ENCODE measurements at places on chromosomes 7 and 10.

- DNase-seq: no peak
Measured at GRCh38 chr7:1523208-1523607, 7.3 kb upstream of the MAFK start.

DNA sequence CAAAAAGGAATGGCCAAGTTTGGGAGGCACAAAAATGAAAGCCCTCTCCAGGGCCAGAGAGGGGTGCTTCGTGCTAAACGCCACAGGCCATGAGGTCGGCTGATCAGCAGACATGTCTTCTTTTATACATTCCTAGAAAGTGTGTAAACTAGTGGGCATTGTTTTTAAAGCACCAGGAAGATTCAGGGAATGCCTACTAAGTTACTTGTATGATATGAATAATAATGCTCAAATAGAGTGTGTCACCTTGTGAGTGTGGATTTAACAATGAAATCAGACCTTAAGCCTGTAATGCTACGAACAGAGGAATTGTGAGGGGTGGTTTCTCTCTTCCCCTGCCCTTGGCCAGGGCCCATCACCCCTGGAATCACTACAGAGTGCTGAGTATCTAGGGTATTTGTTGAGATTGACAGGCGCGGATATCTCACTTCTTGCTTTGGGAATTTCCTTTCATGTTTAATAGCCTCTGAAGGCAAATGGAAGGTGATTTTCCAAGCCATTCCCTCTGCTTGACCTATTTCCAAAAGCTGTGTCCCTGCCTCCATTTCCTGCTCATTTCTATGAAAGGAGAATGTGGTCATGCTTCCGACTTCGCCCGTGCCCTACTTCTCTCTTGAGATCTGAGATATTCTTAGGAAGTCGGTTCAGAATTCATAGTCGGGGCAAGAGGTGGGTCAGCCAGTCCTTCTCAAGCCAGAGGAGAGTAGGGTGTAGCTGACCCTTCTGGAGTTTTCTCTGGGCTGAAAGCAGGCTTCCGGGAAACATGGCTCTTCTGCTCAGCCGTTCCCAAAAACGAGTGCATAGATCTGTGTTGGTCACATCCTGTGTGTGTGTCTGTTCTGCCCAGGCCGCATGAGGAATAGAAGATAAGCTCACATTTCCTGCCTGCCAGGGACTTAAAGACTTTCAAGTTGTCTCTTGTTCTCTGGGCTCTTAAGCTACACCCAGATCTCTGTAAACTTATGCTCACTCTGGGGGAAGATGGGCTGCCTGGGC, 167.8 kb upstream of the ITGB1 start:
- no peak for DNase-seq

DNA sequence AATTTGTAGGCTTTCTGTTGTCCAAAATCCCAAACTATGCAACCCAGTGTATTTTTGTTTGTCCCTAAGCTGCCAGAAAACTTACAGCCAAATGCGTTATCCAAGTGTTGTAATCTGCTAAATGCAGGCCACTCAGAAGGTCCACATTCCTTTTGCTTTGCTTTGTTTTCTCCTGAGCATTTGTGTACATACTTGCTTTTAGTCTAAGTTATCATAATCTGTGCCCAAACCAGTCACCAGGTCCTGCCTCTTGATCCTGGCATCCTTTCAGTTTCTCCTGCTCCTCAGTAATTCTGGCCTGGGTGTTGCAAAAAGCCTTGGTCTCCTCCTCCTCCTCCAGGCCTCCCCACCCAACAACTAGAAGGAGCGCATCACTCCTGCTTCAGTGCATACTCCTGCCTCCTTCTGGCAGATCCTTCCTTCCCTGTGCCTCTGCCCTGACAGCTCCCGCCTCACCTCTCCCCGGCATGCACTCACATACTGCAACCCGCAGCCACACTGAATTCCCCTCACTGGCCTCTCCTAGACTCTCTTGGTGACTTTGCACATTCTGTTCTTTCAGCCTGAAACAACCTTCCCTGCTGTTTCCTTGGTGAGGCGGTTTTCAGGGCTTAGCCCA, 2.3 kb downstream of the DENND2A start:
- DNase-seq: no peak

DNA sequence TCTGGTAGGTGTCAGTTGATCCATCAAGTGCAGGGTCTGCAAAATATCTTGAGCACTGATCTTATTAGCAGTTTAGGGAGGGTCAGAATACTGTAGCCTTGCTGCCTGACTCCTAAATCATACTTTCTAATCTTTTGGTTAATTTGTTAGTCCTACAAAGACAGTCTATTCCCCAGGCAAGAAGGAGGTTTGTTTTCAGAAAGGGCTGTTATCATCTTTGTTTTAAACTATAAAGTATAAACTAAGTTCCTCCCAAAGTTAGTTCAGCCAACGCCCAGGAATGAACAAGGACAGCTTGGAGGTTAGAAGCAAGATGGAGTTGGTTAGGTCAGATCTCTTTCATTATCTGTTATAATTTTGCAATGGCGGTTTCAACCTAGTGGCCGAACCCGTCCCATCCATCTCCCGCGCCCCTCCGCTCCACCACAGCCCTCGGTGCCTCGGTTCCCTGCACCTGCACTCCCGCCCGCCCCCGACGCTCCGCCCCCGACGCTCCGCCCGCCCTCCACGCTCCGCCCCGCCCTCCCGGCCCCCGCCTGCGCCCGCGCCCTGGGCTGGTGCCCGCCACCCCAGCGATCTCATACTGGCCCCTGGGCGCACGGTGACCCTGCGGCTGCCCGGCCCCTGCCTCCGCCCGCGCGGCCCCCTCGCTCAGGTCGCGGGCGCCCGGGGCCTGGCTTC, at the start of gene ADCK2:
Gene ADCK2 (plus strand): TSS at position 564 of the 681 bp plus-strand sequence. CDS start 386 bp downstream, outside the sequence.
- DNase-seq: peak; percentile 62

Data from cardiac muscle cell (in vitro differentiated cells and primary cell).